GM23248 (cell line): ENCODE measurements at places on chromosomes 13 and 19. TPM values are rescaled to one million over a fixed set of nuclear protein-coding genes. Genes with fewer than 3 reads are reported as not detected.

- H3K27ac ChIP-seq = no peak overlapping the region
- H3K36me3 ChIP-seq = no peaks in the 10 kb centered on the region
- no peak for DNase-seq
- H3K27me3 ChIP-seq = no peaks in the 10 kb centered on the region
- no peak overlapping the region for H3K4me3 ChIP-seq
Observed at GRCh38 chr19:38317104-38317612, 1.4 kb upstream of the YIF1B start.

HIPK4 gene
- 0.08 and 0.19 TPM in 2 replicates for polyA plus RNA-seq

ZNF419 gene
- polyA plus RNA-seq = 7.5 and 8.7 TPM in 2 replicates

GRCh38 chr19:15644816-15645215, 4.1 kb downstream of the CYP4F3 start:
- H3K36me3 ChIP-seq = no peaks in the 10 kb centered on the region
- no peaks in the 10 kb centered on the region for H3K27me3 ChIP-seq
- H3K4me1 ChIP-seq = no peaks in the 10 kb centered on the region
- no peak overlapping the region for H3K27ac ChIP-seq

HSPB6 gene
- 220 and 238 TPM in 2 replicates for polyA plus RNA-seq

GRCh38 chr19:7152568-7152967, 83.1 kb downstream of the ZNF557 start:
- H3K27ac ChIP-seq = no peak overlapping the region
- H3K4me3 ChIP-seq = no peak overlapping the region
- H3K4me1 ChIP-seq = no peaks in the 10 kb centered on the region
- H3K36me3 ChIP-seq = no peaks in the 10 kb centered on the region
- H3K27me3 ChIP-seq = no peaks in the 10 kb centered on the region
- peak; percentile 35 for DNase-seq
